ENCODE measurements at places on chromosomes 6 and 20.
A peak's percentile ranks its signal among the peaks of the same experiment; 100 is the strongest.

DNA sequence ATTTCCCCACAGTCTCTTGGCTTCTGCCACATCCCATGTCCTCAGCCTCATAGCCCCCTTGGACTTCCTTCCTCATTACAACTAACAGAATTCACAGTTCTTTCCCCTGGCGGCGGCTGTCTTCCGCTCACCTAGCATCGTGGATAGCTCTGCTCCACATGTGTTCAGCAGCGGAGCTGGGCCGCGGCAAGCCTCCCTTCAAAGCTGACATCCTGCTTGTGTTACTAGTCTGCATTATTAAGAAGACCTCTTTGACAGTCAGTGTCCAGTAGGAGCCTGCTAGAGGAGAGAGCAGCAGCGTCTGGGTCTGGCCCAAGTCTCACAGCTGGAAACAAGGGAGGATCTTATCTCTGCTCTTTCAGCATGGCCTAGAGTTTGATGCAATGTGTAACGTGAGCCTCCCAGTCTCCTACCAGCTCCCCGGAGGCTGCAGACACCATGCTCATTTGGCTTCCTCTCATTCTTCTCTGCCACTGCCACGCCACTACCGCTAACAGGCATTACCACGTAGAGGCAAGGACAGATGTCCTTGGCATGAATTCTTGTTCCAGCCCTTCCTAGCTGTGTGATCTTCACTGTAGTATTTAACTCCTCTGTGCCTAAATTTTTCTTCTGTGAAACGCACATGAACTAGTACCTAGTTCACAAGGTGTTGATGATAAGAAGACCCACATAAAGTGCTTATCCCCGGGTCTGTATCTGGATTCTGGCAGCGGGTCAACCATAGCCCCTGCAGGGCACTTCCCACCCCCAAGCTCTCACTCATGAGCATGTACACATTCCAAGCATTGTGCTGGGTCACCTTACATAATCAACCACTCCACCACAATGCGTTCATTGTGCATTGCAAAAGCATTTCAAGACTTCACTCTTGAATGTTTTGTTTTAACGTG lies 107.1 kb upstream of the BACH2 start:
- no peak for DNase-seq

- DNase-seq: no peak
Measured at GRCh38 chr6:169253337-169254238, at the start of gene THBS2. THBS2 (minus strand) TSS chr6:169253846; CDS start chr6:169250784, 3,062 bp downstream.

DNA sequence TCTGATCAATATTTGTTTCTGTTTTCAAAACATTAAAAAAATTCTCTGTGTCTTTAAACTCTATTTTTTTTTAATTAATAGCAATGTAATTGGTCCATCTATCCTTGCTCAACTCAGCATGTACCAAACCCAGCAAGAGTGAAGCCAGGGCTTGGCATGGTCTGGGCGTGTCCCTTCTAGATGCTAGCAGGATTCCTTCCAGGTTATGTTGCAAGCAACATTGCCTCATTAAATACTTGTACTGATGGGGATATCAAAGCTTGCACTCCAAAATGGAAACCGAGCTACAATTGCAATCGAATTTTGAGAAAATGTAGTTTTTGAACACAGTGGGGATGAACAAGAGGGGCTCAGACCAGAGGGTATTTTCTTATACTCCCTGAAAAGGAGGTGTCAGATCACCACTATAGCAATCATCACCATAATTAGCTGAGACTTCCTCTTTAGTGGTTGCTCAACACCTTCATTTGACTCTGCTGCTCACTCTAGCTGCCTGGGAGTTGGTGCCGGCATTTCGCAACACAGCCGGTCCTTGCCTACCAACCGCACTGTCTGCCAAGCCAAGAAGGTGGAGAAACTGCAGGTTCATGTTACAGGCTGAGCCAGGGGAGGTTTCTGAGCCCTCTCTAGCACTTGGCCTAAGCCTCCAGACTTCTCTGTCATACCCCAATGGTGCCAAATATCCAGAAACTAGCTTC lies 67.8 kb upstream of the RALGAPA2 start:
- no peak for DNase-seq

DNA sequence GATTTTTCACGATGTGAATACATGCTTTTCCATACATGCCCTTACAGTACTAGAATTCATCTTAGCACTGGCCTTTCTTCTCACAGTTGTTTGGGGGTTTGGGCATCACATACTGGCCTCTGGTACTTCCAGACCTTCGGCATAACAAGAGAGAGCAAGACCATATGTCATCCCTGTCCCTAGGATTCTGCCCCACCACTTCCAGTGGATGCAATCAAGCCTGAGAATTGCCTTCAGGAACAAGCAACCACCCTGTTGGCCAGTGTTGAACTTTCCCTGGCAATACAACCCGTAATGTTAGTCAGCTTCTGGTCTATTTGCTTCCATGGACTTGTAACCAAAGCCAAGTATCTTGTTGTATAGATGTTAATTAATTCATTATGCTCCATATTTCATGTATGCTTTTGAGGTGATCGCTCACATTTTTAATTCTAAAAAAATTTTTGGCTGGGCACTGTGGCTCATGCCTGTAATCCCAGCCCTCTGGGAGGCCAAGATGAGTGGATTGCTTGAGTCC lies 15.4 kb upstream of the SLPI start:
- DNase-seq: no peak

GRCh38 chr6:113182370-113183141 lies 674.6 kb upstream of the MARCKS start:
- no peak for DNase-seq

DNA sequence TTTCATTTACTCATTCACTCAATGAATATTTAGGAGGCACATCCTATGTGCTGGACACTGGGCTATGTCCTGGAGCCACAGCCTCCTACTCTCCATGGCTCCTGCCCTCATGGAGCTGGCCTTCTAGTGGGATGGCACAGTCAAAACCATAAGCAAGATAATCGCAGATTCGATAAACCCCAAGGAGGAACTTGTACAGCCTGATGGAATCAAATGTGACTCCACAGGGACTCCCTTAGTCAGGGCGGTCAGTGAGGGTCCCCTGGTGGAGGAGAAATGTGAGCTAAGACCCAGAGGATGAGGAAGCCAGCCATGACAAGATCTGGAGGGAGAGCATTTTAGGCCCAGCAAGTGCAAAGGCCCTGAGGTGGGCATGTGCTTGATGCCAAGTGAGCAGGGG lies 211.9 kb downstream of the PREX1 start:
- DNase-seq: no peak

GRCh38 chr6:127342296-127342945 lies 988 bp downstream of the ECHDC1 start:
- DNase-seq: no peak

GRCh38 chr6:127484212-127484863 lies 25.1 kb upstream of the KIAA0408 start:
- DNase-seq: peak; percentile 12

- DNase-seq: no peak
Measured at GRCh38 chr6:6556738-6557503, 31.6 kb upstream of the LY86 start.

Measured in anterior cingulate cortex (tissue), 58 donors.